ENCODE measurements at places on chromosomes 2 and 18.

GRCh38 chr18:78820161-78820834 lies 159.3 kb upstream of the SALL3 start:
- no peak for DNase-seq

GRCh38 chr18:37639846-37640245 lies 74.2 kb upstream of the CELF4 start:
- DNase-seq: no peak

GRCh38 chr2:65429786-65430602 lies 2.4 kb downstream of the SPRED2 start:
- no peak for DNase-seq

DNA sequence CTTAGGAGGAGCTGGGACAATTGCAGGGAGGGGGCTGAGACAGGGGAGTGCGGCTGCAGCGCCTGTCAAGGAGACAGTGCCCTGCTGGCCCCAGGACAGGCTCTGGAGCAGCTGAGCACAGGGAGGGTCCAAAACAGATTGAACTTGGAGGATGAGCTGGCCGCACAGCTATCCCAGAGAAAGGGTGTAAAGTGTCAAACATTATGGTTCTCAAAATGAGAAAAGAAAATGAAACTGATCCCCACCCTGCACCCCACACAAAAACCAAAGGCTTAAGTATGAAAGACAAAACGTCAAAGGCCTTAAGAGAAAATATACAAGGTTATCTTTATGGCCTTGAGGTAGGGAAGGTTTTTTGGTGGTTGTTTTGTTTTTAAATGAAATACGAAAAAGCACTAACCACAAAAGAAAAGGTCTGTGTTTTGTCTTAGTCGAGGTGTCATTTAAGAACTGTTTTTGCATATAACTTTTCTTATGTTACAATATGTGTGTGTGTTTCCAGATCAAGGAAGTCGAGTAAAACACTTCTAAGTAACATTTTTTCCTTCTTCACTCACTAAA lies 111.8 kb downstream of the HDAC4 start:
- DNase-seq: no peak

DNA sequence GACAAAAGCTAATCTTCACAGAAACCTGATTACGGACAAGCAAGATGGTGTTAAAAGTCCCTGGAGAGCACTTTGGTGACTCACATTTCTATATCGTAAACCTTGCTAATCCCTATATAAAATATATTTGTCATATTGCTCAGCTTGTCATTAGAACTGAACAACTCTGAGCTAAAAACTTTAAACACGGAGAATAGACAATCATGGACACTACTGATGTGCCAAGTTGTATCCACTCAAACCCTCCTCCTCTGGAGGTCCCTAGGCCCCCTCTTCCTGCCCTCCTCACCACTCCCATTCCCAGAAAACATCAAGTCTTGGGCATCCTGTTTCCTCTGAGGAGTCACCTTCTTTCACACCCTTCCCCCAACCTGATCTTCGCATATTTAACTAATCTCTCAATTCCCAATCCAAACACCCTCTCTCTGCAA lies 138.7 kb upstream of the PID1 start:
- no peak for DNase-seq

DNA sequence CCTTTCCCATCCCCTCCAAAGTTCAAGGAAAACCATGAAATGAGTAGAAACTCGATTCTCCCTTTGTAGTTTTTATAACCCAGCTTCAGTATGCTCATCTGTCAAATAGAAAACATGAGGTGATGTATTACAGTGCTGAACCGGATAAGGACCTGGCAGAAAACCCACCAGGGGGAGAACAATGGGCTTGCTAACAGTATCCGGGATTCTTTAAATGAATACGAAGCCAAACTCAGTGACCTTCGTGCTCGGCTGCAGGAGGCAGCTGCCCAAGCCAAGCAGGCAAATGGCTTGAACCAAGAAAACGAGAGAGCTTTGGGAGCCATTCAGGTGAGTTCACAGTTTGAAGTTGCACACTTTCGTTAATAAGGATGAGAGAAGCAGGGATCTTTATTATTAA lies 113.6 kb upstream of the TTC39C start:
- DNase-seq: no peak

DNA sequence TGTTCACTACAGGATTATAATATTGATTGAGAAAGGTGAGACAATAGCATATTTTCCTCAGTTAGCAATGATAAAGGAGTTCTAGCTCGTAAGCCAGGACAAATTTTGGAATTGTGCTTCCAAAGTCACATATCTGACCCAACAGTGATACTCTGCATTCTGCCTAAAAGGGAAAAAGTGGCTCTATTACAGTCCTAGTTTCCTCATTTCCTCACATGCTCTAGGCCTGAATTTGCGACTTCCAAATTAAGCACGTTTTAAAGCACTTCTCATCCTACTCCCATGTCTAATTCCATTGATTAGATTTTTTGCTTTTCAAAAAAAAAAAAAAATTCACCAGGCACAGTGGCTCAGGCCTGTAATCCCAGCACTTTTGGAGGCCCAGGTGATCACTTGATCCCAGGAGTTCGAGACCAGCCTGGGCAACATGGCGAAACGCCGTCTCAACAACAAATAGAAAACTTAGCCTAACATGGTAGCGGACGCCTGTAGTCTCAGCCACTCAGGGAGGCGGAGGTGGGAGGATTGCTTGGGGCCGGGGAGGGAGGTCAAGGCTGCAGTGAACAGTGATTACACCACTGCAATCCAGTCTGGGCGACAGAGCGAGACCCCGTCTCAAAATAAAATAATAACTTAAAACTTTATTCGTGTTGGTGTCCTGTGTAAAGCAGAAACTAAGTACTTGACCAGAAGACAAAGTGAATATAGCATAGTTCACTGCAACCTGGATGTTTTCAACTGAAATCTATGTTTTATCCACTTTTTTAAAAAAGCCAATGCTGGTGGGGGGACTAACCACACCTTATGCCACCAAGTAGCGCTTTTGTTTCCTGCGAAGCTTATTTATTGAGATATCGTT lies 1.5 kb downstream of the ESCO1 start:
- DNase-seq: no peak

Data from RWPE1 (cell line).